ENCODE measurements at places on chromosomes 1 and 21. TPM values are rescaled to one million over a fixed set of nuclear protein-coding genes. Genes with fewer than 3 reads are reported as not detected.

KHDC4 gene
- 59.4 TPM for total RNA-seq

TNFRSF4 gene
- total RNA-seq = 11.0 TPM

S100A2 gene
- 0.60 TPM for total RNA-seq

PKLR gene
- not detected for total RNA-seq

BARHL2 gene
- not detected for total RNA-seq

GPR25 gene
- not detected for total RNA-seq

ATP1A2 gene
- not detected for total RNA-seq

EXO1 gene
- total RNA-seq = 23.8 TPM

FYB2 gene
- total RNA-seq = not detected

OPRD1 gene
- not detected for total RNA-seq

LRRC38 gene
- not detected for total RNA-seq

B3GALT5 gene
- total RNA-seq = not detected

RRP1 gene
- total RNA-seq = 25.1 TPM

CRYBG2 gene
- 1.4 TPM for total RNA-seq

DCST1 gene
- not detected for total RNA-seq

RGS1 gene
- 19.9 TPM for total RNA-seq

PIGM gene
- 6.4 TPM for total RNA-seq

KRTAP12-2 gene
- not detected for total RNA-seq

AGBL4 gene
- not detected for total RNA-seq

NPHS2 gene
- not detected for total RNA-seq

Measured in activated naive CD4-positive, alpha-beta T cell treated with anti-CD3 and anti-CD28 coated beads, Interleukin-2, amount 10 ng/mL, durations not matched to agents 5 hours and 36 hours (primary cell).